ENCODE measurements at places on chromosomes 5 and 9. TPM values are rescaled to one million over a fixed set of nuclear protein-coding genes. Genes with fewer than 3 reads are reported as not detected.
A peak's percentile ranks its signal among the peaks of the same experiment; 100 is the strongest.

DNA sequence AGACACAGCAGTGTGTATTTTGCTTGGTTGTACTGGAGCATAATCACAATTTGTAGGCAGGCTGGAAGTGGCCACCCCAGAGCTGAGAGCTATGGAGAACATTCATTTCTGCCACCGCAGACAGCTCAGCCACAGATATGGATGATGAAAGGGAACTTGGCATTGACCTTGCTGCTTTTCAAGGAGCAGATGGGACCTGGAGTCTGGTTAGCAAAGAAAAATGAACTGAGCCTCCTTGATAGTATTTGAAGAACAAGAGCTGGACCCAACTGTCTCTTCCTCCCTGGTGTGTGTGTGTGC lies 395.2 kb upstream of the ZNF462 start:
- no peaks in the 10 kb centered on the region for H3K27me3 ChIP-seq
- DNase-seq = no peak
- H3K27ac ChIP-seq = no peak overlapping the region
- H3K4me3 ChIP-seq = no peak overlapping the region
- peaks cover 9% of the 10 kb centered on the region for H3K4me1 ChIP-seq

FAM169A gene
- 13.5 TPM for total RNA-seq

- H3K27me3 ChIP-seq = no peaks in the 10 kb centered on the region
- DNase-seq = no peak
- no peak overlapping the region for H3K27ac ChIP-seq
- peaks cover 24% of the 10 kb centered on the region for H3K4me1 ChIP-seq
- H3K4me3 ChIP-seq = no peak overlapping the region
These were observed 77.3 kb downstream of the SLC38A9 start for GRCh38 chr5:55634866-55635265.

- no peaks in the 10 kb centered on the region for H3K27me3 ChIP-seq
- H3K4me3 ChIP-seq = no peak overlapping the region
- peaks cover 9% of the 10 kb centered on the region for H3K4me1 ChIP-seq
- H3K36me3 ChIP-seq = no peaks in the 10 kb centered on the region
These were observed 189.8 kb downstream of the MPDZ start for GRCh38 chr9:13089666-13090065.

RNF208 gene
- 2.5 TPM for total RNA-seq

DNA sequence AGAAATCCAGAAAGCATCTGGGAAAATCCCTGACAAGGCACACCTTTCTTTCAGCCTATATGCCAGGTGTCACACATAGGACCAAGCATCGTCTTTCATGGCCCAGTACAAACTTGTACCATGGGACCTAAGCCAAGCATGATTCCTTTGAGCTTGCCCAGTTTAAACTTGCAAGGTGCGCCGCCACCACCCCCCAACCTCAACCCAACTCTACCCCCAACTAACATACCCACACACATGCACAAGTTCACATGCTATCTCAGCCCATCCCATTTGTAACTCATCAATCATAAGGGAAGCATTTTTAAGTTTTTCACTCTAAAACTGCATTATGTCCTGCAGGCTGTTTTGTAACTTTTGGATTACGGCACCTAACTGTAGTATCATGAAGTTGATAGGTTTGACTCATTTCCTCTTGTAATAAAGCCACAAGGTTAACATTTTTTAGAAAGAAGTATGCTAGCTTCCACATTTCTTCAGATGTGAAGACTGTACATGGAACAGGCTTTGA lies 145.9 kb upstream of the FST start:
- peaks cover 34% of the 10 kb centered on the region for H3K4me1 ChIP-seq
- peak overlapping the region; percentile 1 for H3K27ac ChIP-seq
- no peak overlapping the region for H3K4me3 ChIP-seq

DNAH5 gene
- total RNA-seq = 0.05 TPM

PCDHGA5 gene
- 0.25 TPM for total RNA-seq

GRCh38 chr5:6712142-6712576 lies 1.1 kb upstream of the TENT4A start:
- H3K36me3 ChIP-seq = no peaks in the 10 kb centered on the region
- no peaks in the 10 kb centered on the region for H3K27me3 ChIP-seq
- H3K27ac ChIP-seq = peak overlapping the region; percentile 83
- peaks cover 24% of the 10 kb centered on the region for H3K4me1 ChIP-seq
- DNase-seq = peak; percentile 55
- H3K4me3 ChIP-seq = peak overlapping the region; percentile 75

CDH9 gene
- not detected for total RNA-seq

NME5 gene
- not detected for total RNA-seq

DNA sequence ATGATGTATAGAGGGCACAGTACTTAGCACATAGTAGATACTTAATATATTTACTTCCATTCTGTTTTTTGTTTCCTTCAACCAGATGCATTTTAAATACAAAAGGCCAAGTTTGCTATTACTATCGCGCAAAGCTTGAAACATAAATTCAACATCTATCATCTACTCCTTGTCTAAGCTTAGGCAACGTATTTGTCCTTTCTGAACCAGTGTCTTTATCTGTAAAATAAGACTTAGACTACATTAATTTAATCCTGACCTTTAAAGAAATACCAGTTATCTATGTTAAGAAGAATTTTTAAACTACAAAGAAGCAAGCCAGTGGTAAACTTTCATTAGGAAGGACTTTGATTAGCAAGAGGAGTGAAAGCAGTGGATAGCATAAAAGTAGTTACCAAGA lies 173.0 kb downstream of the WDR70 start:
- no peaks in the 10 kb centered on the region for H3K27me3 ChIP-seq
- no peak overlapping the region for H3K27ac ChIP-seq
- H3K36me3 ChIP-seq = no peaks in the 10 kb centered on the region
- no peak for DNase-seq

DNA sequence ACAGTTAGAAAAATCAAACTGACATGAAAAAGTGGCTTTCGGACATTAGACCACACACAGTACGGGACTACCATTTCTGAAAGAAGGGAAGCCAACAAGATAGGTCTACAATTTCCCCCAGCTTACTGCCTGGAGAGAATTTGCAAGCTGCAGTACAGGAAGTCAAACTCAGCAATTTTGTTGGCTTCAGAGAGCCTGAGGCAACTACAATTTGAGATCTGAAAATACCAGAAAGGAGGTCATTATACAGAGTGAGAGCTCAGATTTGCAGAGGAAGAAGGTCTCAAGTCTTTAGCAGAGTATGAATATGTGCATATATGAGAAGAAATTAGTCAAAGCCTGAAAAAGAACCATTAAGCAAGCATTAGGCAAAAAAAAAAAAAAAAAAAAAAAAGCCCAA lies 83.0 kb downstream of the OXCT1 start:
- H3K4me3 ChIP-seq = no peak overlapping the region
- H3K36me3 ChIP-seq = peaks cover 12% of the 10 kb centered on the region
- no peak for DNase-seq
- H3K4me1 ChIP-seq = peaks cover 24% of the 10 kb centered on the region
- no peaks in the 10 kb centered on the region for H3K27me3 ChIP-seq
- H3K27ac ChIP-seq = no peak overlapping the region

PCDHB2 gene
- total RNA-seq = 2.4 TPM
